ENCODE measurements at places on chromosomes 3 and 15.

GRCh38 chr3:124615896-124616543, 114.2 kb upstream of the UMPS start:
- DNase-seq, result no peak

DNA sequence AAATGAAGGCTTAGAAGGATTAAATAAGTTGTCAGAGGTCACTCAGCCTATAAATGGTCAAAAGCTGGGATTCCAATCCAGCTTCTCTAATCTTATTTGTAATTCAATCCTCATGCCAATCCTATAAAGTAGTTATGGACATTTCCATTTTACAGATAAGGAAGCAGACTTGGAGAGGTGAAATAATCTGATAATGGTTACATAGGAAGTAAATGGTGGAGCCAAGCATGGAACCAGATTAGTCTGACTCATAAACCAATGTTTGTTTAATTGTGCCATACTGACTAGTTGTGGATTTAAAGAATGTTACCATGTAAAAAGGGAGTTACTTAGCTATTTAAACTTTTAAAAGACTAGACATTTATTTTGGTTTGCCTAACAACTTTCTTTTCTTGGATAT, 59.7 kb downstream of the KCNAB1 start:
- no peak for DNase-seq

DNA sequence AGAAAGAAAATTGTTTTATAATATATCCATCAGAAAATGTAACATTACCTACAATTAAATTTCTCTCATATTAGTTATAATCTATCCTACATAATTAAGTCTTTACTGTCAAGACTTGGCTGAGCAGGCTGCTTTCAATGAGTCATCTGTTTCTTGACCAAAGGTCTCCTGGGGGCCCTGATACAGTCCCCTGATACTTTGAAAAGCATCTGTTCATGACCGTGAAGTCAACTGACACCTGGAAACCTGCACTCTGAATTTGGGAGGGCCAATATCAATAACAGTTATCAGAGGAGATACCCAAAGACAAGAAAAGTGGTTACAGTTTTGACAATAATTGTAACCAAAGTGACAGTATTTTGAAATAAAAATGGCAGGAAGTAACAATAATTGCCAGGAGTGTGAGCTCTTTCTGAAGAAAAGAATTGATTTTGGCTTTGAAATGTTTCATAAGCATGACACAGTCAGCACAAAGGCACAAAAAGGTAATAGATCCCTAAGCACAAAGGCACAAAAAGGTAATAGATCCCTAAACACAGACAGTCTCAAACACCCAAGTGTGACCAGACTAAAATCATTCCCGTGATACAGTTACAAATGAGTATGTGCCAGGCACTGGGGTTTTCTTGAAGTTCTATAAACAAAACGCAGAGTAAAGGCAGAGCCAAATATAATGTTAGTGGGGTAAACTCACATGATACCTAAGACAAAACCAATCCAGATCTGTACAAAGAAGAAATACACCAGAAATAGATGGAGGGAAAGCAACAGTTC, 260.7 kb downstream of the PLOD2 start:
- DNase-seq, result no peak

GRCh38 chr15:70374096-70374495, 276.4 kb upstream of the TLE3 start:
- DNase-seq, result no peak

DNA sequence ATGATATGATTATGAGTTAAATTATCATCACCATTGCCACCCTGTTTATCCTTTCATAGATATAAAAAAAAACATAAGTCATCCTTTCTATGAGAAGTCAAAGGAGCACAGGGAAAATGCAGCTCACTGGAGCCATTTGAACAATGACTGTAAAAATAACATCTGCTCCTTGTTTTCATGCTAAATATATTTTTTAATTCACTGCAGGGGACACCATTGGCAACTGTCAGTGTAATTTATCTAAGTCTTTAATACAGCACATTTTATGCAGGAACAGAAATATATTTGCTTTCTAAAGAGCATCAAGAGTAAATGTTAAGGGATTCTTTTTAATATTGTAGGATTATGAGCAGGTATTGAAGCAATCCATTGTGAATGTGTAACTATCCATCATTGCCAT, 371.3 kb downstream of the ZBBX start:
- DNase-seq, result no peak

- no peak for DNase-seq
These were observed 179.9 kb downstream of the CNTN6 start for GRCh38 chr3:1272546-1273265.

DNA sequence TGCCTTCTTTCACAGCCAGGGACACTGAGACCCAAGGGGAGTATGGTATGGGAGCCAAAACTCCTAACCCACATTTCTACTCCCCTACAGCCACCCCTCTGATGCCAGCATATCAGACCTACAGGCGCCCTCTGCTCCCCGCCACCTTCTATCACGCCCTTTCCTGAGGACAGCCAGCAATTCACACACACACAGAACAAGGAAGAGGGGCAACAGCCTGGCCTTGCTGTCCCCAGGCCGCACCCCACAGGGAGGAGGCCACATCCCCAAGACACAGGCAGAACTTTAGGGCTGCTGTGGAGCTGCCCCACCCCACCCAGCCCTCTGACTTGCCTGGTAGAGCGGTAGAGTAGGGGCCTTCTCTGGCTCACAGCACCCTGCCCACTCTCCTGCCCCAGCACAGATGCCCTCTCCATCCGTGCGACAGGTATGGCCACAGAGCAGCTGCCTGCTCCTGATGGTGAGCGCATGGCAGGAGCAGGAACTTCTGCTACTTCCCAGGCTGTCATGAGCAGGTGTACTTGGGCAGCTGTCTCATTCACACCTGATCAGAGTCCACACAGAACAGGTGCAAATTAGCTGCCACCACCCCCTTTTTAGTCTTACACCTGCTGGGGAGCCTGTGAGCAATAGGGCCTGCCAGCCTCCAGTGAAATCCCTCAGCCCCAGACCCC, 33.4 kb downstream of the CCDC33 start:
- DNase-seq, result no peak

DNA sequence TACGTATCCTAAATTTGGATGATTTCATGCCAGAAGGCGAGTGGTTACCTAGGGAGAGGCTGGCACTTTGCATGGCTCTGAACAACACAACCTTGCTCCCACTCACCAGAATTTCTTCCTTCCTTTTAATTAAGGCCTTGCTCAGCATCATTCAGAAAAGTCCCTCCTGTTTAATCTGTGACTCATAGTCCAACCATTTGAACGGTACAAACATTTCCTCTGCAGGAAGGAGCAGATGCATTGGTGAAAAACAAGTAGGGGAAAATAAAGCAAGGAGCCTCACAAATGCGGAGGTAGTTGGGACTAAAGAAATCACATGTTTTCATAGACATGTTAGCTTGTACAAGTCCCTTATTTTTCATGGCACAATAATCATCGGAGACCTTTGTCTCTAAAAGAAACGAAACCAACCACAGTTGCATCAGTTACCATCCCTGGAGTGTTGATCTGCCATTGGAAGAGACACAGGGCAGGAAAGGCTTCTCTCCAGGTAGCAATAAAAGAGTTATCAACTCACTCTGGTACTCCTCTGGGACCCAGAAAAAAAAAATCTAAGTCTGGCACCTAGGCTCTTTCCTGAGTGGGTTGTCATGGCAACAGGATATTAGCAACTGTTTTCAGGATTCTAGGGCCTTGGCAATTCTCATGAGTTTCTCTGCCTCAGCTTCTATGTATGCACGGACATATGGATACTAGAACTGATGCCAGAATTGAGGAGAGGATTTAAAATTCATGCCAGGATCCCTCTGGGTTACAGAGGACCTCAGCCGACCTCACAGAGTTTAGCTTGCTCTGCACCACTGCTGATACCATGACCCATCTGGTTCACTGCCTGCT, 255.4 kb upstream of the ARPP21 start:
- DNase-seq, result no peak

- DNase-seq, result no peak
These were observed 45.2 kb downstream of the FBXL2 start for GRCh38 chr3:33322412-33322811.

- DNase-seq, result no peak
These were observed 29.5 kb downstream of the PTPN23 start for GRCh38 chr3:47410417-47410720.

- DNase-seq, result no peak
These were observed 100.6 kb downstream of the IL1RAP start for GRCh38 chr3:190614226-190615059.

GRCh38 chr3:123523023-123523412, 61.8 kb downstream of the HACD2 start:
- DNase-seq, result no peak
